ENCODE measurements at places on chromosomes 2 and 18.

- no peak for DNase-seq
Observed at GRCh38 chr18:23595591-23595990, 9.3 kb upstream of the NPC1 start.

DNA sequence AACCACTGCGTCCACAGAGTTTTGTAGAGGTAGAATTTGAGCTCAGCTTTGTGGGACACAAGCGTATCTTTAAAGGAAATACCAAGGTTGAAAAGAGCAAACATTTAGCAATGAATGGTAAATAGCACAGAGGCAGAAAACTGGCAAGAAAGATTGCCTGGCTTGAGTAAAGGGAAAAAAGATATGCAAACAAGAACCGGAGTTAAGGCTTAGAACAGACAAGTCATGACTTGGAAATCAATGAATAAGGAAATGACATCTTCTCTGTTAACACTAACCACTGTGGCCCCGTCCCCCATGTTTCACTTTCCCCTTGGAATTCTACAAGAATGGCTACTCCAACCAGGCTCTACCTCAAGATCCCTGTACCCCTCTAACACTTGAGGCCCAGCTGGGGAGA is 3.8 kb downstream of the STAM2 start:
- no peak for DNase-seq

- DNase-seq = no peak
Observed at GRCh38 chr2:60676706-60677330, 79.2 kb upstream of the PAPOLG start.

DNA sequence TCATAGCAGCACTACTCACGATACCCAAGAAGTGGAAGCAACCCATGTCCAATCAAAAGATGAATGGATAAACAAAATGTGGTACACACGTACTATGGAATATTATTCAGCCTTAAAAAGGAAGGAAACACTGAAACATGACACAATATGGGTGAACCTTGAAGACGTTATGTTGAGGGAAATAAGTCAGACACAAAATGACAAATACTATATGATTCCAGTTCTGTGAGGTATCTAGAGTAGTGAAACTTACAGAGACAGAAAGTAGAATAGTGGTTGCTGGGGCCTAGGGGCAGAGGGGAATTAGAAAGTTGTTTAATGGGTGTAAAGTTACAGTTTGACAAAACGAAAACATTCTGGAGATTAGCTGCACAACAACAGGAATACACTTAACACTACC is 24.7 kb downstream of the TLK1 start:
- DNase-seq = no peak

- DNase-seq = no peak
Observed at GRCh38 chr2:236935083-236935482, 150.6 kb upstream of the COPS8 start.

- no peak for DNase-seq
Observed at GRCh38 chr18:1496096-1496495, 591.4 kb downstream of the ADCYAP1 start.

DNA sequence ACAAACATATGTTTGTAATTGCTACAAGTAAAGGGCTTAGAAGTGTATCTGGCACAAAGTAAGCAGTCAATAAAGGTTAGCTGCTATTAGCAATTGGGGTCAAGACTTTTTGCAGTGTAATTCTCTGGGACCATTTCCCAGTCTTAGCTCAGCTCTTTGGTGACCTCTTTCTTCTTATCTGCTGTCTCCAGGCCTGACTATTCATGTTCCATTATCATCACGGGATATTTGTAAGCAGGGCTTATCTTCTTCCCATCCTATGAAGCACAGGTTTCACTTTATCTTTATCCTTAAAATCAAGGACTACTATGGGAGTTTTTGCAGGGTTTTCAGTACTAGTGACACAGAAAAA is 131.7 kb downstream of the DOCK10 start:
- DNase-seq = no peak

- no peak for DNase-seq
Observed at GRCh38 chr2:59919579-59919978, 633.9 kb downstream of the BCL11A start.

DNA sequence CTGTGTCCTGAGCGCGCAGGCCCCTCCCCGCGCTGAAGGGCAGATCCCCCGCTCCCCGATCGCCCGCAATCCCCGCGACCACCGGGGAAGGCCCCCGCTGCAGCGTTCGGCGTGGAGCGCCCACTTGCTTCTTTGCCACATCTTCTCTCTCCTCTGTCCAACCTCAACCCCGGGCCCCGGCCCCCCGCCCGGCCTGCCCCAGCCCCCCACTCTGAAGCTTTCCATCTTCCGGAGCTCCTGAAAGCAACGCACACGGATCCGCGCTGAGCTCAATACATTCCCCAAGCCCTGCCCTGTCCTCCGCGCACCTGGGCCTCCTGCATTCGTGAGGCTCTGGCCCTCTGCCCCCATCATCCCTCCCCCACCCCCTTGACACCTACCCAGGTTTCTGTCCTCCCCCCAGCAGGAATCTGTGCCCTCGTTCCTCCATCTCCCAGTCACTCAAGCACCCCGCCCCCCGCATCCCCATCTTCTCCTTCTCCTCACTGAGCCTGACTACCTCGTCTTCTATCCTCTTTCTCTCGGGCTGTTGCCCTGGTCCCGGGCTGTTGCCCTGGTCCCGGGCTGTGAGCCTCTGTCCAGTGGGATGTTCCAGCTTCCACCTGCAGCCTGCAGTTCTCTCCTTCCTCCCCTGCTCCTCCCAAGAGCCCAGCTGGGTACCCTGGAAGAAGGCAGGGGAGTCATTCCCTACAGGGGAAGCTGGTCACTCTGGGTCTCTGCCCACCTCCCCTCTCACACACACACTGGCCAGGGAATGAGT is 7.8 kb downstream of the SPEG start:
- no peak for DNase-seq

DNA sequence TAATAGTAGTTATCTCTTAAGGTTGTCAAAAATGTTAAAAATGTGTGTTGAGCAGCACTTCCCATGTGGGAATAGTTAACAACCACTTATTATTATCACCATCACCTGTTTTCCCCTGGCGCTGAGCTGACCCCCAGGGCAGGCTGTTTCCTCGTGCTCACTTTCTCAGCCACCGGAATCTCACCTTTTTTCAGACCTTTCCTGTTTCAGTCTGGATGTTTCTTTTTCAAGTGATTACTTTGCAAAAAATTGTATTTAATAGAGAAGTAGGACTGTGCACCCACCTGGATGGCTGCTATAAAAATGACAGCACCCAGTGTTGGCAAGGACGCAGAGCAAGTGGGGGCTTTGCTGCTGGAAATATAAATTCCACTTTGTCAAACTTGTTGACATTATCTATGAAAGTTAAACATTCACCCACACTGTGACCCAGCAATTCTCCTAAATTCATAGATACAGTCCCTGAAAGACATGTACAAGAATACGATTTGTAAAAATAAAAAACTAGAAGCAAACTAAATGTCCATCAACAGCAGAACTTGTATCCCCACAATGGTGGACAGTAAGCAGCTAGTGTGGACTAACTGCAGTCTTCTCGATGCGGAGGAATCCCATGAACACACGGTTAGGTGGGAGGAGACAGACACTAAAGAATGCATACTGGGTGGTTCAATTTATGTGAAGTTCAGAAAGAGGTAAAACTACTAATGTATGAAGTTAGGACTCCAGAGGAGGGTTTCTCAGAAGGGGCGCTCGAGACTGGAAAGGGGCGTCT is 66.5 kb downstream of the SOWAHC start:
- no peak for DNase-seq

All from HL-60 (cell line).